ENCODE measurements at places on chromosomes 3 and 15.
A peak's percentile ranks its signal among the peaks of the same experiment; 100 is the strongest.

- no peak for DNase-seq
Observed at GRCh38 chr3:73572368-73572767, 52.4 kb downstream of the PDZRN3 start.

DNA sequence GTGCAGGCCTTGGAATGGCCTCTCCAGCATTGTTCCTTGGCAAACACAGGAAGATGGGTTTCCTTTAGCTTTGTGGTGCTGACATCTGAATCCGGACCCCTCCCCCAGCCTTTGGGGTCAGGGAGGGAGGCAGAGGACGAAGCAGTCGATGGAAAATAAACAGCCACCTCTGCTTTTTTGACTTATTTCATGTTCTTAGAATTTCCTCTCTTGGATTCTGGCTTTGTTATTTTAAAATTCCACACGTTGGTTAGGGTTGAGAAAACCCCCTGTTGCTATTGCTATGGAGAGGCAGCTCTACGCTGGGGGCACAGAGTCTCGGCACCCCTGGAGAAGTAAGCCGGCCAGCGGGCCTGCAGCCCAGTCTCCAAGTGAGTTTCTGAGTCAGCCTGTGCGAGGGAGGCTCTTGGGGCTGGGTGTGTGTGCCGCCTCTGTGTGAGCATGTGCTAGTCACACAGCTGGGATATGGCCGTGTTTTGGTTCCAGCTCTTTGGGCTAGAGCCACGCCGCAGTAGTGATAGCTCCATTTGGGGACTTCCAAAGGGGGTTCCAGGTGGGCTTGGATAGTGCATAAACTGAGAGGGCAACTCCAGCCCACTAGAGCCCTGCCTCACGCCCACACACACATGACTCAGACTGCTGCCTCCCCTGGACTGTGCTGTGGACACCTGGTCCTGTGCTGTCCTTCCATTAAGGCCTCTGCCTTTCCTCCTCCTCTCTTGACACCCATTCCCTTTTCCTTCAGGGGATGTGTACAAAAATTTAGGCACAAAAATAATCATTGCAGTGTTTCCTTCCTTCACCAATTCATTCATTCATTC, 58.8 kb downstream of the AMOTL2 start:
- no peak for DNase-seq

GRCh38 chr3:105714453-105714852, 154.4 kb downstream of the CBLB start:
- no peak for DNase-seq

- DNase-seq, result no peak
Observed at GRCh38 chr3:88926221-88926620, 181.2 kb upstream of the EPHA3 start.

DNA sequence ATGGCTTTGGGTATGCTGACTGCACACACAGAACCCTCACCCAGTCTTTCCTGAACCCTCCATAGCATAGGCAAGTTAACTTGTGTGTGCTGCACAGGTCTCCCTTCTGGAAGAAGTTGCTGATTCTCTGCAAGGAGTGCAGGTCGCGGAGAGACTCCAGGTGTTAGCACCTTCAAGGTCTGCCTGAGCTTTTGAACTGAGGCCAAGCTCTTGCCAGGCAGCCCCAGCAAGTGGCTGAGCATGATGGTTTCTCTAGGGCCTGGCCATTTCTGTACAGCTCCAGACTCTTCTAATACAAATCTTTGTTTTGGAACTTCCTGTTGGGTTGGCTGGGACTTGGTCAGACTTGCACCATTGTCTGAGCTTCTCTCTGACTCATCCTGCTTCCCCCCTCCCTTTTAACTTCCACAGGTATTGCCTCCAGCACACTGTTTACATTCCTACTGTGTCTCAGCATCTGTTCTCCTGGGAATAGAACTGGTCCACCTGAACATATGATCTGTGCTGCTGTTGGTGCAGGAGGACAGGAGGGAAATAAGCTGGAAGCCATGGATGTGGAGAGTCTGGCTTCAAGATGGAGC, 53.3 kb downstream of the KY start:
- DNase-seq, result no peak

DNA sequence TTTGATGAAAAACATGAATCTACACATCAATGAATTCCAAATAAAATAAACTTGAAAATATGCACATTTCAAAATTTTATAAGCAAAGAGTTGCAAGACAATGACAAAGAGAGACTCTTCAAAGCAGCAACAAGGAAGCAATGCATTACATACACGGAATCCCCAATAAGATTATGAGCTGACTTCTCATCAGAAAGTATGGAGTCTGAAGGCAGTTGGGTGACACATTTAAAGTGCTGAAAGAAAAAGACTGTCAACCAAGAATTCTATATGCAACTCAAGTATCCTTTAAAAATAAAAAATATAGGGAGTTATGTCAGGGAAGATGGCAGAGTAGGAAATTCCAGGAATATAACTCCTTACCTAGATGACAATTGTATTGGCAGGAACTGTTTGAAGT, 46.5 kb upstream of the PRSS50 start:
- DNase-seq, result no peak

DNA sequence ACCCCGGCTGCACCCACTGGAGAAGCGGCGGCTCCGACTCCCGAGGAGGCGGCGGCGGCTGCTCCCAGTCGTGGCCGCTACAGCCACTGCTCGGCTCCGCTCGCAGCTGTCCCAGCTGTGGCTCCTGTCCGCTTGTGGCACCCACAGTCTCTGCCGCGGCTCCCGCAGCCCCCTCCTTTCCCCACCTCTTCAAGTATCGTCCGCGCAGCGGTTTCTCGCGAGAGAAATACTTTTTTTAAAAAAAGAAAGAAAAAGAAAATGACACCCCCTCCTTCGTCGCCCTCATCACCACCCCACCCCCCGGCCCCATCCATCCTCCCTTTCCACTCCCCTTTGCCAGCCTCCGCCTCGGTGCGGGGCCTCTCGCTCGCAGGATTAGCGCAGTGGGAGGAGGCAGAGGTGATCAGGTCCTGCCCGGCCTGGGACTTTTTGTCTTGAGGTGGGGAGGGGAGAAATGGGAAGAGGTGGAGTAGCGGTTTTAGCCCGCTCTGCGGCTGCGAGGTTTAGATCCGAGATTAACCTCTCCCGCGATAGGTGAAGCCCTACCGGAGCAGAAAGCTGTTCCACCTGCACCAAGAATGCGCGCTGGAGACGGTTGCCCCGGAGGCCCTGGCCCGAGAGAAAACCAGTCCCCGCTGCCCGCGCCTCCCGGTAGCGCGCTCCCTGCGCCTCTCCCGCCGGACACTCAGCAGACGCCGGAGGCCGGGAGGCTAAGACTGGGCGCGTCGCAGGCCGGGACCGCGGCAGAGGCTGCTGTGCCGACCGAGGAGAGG, at the start of gene FBN1:
FBN1 (minus strand) TSS at position 152 of the 773 bp plus-strand sequence. CDS start 940 bp downstream, outside the sequence.
- DNase-seq, result no peak

DNA sequence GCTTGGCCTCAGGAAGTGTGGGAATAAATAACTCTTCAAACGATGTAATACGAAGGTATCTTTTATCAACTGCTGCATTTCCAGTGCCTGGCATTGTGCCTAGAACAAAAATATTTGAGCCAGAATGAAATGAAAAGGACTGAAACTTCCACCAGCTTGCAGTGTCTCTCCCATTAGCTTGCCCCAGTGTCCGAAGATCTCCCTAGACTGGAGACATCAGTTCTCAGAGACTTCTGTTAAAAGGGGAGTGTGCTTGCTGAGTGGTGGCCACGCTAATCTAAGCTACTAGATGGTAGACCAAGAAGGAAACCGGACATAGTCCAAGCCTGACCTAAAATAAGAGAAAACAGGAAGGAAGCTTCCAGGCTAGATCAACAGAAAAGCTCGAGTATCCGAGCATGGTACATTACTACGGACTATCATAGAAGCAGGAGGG, 28.6 kb downstream of the KCNAB1 start:
- no peak for DNase-seq

DNA sequence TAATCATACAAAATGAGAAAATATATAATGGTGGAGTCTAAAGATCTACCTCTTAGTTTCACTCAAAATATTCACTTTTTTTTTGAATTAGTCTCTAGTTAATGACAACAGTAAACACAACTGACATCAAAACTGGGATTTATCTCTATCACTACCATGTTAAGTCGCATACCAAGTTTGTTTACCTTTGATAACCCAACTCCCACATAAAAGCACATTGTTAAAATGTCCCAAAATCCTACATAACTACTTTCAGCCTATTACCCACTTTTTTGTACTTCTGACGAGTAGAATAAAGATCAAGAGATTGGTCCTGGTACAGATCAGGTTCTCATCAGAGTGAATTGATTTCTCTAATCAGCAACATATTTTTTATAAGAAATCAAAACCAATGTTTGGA, 518.5 kb downstream of the EPHA3 start:
- no peak for DNase-seq

- no peak for DNase-seq
Observed at GRCh38 chr15:29141308-29142128, 128.1 kb downstream of the NSMCE3 start.

- no peak for DNase-seq
Observed at GRCh38 chr3:184334470-184335158, 2.8 kb upstream of the FAM131A start.

DNA sequence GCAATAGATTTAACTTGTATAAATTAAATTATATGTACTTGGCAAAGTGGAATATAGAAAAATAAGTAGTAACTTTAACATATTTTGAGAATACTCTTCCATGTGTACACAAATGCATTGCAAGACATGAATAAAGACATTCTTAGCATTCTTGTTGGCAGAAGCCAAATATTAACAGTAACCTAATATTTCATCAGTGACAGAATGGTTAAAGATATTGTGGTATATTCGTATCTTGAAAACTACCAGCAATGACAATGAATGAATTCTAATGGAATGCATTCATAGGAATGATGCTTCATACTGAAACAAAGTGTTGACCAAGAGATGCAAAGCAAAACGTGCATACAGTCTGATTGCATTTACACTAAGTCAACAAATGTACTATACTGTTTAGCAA, 524.7 kb downstream of the GRM7 start:
- DNase-seq, result no peak

- no peak for DNase-seq
Observed at GRCh38 chr3:151426341-151426657, 34.6 kb downstream of the IGSF10 start.

GRCh38 chr3:47877290-47877689, 74.4 kb downstream of the DHX30 start:
- DNase-seq, result no peak

DNA sequence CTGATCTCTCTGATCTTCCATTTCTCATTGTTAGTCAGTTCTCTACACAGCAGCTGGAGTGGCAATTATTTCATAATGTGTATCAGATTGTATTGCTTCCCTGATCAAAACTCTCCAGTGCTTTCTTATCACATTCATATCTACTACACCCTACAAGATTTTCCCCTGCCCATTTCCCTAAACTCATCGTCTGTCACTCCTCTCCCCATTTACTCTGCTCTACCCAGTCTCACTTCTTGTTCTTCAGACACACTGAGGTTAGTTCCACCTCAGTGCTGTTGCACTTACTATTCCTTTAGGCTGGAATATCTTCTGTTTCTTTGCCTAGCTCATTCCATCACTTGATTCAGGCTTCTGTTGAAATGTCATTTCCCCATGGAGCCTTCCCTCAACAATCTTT, 197.1 kb downstream of the SATB1 start:
- no peak for DNase-seq

- no peak for DNase-seq
Observed at GRCh38 chr3:28912120-28912885, 368.6 kb upstream of the RBMS3 start.

DNA sequence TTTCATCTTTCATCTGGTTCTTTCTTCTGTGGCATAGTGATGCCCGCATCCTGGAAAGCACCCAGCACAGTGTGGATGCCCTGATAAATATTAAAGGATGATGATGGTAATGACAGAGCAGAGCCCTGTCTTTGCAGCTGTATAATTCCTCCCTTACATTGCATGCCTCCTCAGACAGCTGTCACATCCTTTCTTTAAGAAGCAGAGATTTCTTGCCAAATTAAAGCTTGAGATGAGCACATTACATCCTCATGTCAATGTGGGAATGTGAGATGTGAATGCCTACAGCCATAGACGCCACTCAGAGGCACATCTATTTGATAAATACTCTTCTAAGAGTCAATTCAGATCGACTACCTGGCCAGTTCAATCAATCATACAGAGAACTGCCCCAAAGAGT, 642.0 kb downstream of the ZNF385D start:
- no peak for DNase-seq

DNA sequence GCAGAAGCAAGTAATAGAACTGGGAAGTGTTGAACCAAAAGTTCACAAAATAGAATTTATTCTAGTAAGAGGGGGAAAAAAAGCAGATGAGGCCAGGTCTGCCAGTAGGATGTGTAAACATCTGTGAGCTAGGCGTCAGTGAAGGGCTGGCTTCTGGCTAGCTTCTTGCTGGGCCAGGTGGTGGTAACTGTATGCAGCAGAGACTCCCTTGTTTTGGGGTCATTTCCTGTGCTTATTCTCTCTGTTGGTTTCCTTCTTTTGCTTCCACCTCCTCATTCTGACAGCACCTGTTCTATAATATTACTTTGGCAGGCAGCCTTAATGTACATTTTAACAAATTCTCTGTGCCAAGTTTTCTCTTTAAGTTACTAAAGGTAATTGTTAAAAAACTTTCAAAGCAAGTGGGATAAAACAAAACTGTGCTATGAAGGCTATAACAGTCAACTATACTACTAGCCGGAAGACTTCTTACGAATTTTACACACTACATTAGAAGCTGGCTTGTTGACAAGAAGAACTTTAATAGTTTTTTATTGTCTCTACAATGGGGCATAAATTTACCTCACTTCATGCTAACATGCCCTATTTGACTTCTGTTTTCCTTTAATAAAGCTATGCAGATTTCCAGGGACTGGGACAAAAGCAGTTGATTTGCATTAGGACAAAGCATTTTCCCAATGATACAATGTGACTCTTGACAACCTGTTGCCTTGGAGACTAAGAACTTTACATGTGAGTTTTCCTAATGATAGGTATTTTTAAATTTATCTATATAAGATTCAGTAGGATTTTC, 318.8 kb upstream of the NAALADL2 start:
- peak; percentile 70 for DNase-seq
